ENCODE measurements at places on chromosomes 6 and 20.

- no peak for DNase-seq
Observed at GRCh38 chr20:59782986-59783640, 150.3 kb downstream of the SYCP2 start.

DNA sequence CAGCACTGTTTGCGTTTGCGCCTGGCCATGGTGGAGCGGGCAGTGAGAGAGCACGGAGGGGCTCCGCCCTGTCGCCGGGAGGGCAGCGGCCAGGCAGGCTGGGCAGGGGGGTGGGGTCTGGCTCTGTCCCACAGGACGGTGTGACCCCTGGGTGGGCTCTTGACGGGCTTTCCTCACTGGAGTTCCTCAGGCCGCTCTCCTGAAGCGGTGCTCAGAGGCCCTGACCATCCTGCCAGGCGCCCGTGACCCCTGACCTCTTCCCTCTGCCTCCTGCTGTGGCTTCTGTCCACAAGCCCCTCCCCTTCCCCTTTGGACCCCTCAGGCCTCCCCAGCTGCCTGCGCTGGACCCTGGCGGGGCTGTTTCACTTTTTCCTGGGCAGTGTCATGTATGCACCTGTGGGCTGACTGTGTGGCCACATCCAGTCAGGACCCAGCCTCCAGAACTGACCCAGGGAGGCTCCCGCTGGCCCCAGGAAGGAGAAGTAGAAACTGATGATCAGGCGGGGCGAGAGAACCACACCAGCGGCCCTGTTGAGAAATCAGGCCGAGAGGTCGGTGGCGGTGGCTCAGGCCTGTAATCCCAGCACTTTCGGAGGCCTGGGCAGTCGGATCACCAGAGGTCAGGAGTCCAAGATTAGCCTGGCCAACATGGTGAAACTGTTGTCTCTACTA is 1.2 kb downstream of the OGFR start:
- DNase-seq, result no peak

DNA sequence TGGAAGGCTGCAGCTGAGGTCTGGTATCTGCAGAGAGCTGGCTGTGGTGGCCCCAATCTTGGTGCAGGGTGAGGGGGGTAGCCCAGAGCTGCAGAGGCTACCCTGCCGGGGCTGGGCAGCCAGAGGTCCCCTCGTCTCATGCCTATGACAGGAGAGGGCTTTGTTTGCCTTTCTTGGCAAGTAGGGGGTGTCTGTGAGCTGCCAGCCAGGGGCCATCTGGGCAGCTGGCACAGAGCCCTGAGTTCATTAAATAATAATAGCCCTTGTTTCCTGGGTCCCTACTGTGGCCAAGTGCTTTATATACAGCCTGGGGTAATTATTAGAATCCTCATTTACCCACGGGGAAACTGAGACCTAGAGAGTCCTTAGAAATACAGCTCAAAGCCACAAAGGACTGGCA is 66.6 kb downstream of the EZR start:
- no peak for DNase-seq

DNA sequence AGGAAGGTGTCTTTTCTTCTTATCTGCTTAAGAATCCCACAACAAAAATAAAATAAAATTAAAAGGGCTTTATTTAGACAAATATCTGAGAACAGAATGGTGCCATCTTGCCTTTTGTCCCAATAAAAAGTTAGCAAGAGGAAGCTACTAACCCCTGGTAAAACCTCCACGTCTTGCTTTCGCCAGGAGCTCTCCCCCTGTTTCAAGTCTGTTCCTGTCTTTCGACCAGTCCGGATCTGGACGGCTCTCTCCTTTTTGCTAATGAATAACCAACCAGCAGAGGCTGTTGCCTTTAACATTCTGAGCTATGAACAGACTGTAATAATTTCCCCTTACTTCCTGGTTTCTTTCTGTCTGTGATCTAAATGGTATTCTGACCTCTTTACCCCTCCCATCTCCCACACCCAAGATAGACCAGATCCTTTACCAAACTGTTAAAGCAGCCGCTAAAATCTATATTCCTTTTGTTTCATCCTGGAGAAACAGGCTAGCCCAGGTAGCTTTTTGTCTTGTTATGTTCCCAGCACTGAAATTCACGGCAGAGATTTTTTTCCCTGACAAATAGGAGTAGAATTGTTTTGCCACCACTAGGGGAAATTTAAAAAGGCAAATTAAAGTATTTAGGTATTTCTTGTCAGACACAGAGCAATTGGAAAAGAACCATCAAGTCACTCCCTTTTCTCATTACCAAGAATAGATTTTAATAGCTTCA is at the start of gene FRK:
FRK (minus strand) TSS at position 320 of the 712 bp plus-strand sequence. CDS start 580 bp downstream, outside the sequence.
- DNase-seq, result no peak

DNA sequence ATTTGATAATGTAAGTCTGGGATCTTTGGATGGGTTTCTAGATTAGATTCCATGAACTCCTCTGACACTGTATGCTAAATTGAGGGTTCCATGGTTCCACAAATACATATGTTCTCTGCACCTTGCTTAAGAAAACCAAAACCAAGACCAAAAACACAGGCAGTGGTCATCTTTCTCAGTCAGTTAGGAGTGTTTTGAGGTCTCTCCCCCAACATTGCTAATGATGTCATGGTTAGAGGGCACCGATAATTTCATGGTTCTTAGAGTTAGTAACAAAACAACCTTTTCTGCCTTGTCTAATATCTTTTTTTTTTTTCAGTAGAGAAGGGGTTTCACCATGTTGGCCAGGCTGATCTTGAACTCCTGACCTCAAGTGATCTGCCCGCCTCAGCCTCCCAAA is 44.5 kb downstream of the ARID1B start:
- DNase-seq, result no peak

DNA sequence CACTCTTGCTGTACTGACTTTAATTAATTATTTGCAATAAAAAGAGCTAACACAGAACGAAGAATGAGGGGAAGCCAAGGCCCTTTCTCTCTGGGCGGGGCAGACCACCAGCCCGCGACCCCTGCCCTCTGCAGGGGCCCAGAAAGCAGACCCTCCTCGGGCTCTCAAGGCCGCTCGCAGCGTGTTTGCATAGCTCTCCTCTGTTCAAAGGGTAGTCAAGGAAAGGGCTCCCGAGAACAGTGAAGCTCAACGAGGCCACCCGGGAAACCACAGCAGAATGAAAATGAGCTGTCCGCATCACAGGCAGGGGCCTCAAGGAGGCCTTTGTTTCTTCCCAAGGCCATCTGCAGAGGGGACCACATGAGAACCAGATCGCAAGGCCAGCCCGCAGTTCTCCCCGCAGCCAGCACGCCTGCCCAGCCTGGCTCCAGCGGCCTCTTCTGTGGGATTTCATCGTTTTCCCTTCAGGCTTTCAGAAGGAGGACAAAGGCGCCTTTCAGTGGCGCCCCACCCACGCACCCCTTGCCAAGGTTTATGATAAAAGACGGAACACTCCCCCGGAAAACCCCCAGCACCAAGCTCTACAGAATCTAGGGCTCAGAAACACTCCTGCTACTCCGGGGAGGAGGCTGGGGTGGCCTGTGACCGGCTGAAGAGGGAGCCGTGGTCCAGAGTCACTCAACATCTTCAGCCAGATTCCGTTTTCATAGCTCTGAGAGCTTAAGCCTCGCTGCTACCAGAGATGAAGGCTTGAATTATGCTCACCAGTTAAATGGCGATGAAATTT is 25.3 kb downstream of the ACSS1 start:
- no peak for DNase-seq

- no peak for DNase-seq
Observed at GRCh38 chr6:123904228-123904627, 100.6 kb downstream of the NKAIN2 start.

DNA sequence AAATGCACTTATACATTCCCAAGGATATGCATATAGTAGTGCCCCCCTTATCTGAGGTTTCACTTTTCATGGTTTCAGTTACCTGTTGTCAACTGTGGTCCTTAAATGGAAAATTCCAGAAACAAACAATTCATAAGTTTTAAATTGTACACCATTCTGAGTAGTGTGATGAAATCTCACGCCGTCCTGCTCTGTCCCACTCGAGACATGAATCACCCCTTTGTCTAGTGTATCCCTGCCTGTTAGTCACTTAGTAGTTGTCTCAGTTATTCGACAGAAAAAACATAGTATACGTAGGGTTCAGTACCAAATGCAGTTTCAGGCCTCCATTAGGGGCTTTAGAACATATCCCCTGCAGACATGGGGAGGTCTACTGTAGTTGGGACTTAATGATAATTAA is 57.0 kb downstream of the MAP1LC3A start:
- DNase-seq, result no peak

DNA sequence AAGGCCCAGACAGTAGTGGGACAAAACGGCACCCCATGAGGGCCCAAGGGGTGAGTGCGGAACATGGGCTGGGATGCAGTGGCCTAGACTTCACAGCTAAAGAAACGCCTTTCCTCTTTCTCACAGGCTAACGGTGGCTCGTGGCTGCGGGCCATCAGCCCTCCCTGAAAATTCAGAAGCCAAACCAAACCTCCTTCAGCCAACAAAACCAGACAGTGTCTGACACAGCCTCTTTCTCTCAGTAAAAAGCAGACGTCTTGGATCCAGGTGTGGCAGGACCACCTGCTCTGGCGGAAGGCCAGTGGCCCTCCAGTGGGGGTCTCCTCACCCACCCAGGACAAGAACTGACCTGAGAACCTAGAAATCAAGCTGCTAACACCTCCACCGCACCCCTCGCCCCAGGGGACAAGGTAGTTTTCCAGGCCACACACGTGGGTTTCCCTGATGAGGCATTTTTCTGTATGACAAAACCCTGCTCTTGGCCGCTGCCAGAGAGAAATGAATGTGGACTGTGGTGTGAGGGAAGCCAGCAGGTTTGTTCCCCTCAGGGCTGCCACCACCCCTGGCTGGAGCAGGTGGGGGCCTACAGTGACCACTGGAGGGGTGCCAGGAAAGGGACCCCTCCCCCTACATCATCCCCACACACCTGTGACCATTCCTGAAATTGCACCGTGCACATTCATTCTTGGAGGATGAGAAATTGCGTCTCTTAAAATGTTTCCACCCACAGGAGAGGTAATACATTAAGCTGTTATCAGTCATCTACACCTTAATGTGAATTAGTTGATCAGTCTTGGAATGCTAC is 76.8 kb upstream of the PIM1 start:
- no peak for DNase-seq

DNA sequence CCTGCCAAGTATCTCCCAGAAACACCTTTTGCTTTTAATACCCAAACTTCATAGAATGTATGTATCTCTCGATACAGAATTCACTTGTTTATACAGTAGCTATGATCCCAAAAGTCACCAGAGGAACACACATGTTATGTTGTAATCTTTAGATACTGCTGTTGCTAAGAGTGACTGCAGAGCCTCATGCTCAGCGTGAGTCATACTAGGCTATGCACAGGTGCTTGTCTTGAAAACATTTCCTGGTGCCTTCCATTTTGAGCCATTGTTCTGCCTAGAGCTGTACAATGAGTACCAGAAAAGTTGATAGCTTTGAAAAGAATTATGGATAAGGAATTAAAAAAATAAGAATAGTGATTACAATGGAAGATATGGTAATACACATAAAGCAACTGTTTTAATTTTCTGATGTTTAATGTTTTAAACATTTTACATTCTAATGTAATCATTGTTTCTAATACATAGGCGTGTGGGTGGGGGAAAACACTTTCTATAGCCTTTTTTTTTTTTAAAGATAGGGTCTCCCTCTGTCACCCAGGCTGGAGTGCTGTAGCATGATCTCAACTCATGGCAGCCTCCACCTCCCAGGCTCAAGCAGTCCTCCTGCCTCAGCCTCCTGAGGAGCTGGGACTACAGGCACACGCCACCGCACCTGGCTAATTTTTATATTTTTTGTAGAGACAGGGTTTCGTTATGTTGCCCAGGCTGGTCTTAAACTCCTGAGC is 79.4 kb downstream of the CD24 start:
- no peak for DNase-seq

DNA sequence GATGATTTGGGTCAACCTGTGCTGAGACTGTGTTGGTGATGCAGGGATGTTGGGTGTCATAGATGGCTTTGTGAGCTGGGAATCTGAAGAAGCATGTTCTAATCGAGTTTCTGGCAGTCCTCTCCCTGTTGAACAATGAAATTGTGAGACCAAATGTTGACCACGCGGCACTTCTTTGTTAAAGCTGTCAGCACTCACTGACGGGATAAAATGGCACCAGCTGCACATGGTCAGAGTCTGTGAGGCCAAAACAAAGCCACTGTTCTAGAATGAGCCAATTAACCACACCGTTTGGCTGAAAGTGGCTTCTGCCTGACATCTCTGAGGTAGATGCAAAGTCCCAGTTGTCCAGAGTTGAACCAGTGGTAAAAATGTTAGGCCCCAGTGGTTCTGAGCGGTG is 562.2 kb downstream of the KIF16B start:
- no peak for DNase-seq

DNA sequence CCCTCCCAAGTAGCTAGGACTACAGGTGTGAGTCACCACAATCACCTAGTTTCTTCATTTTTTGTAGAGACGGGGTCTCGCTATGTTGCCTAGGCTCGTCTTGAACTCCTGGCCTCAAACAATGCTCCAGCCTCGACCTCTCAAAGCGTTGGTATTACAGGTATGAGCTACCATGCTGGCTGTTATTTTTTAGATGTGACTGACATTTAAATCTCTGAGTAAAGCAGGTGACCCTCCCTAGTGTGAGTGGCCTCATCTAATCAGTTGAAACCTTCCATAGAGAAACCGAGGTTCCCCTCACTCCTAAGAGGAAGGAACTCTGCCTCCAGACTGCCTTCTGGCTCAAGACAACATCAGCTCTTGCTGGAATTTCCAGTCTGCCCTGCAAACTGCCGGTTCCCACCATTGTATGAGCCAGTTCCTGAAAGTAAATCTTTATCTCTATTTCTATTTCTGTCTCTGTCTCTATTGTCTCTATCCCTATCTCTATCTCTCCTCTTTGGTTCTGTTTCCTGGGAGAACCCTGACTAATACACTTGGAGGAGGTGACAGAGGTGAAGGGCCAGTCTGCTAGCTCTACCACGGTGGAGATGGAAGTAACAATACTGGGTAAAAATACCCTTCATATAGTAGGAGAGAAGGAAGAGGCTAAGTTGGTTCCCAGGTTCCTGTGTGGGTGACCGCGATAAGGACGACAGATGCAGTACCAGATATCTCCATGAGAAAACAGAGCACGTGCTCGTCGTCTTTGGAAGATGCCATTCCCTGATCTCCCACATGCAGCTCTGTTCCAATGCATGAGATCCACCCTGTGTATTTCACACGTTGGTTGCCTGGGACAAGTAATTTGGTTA is 81.0 kb downstream of the MYB start:
- DNase-seq, result no peak

DNA sequence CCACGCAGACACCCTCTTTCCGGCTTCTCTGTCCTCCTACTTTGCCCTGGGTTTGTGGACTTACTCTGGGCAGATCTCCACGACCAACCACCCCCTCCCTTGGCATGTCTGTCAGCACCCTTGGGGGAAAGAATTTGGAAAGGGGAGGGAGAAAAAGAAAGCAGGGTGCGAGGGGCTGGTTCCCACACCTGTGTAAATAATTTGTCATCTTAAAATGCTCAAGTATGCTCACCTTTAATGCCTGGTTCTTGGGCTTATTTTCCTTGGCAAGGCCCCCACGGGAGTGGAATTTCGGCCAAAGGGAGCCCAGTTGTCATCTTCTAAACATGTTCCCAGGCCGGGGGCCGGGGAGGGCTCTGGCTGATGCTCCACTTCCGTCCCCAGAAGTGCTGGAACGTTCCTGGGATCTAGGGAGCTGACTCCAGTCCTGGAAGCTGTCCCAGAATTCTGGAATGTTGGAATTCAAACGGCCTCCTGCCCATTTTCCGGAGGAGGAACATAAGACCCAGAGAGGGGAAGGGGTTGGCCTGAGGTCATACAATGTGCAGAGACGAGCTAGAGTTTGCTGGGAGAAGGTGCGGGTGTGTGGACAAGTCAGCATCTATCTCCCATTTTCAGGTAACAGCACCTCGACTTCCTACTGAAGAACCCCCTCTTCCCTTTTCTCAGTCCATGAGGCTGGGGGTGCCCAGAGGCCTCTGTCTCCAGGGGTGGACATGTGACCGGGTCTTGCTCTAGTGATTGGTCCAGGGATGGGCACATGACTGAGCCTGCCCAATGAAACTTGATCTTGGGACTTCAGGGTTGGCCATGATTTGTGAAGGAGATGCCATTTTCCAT is 122.3 kb downstream of the CEBPB start:
- DNase-seq, result no peak

Measured in stimulated activated CD4-positive, alpha-beta T cell treated with anti-CD3 and anti-CD28 coated beads, Interleukin-15, amount 100 ng/mL, for 1 hour (primary cell).